ENCODE measurements at places on chromosomes 3 and 15.

DNA sequence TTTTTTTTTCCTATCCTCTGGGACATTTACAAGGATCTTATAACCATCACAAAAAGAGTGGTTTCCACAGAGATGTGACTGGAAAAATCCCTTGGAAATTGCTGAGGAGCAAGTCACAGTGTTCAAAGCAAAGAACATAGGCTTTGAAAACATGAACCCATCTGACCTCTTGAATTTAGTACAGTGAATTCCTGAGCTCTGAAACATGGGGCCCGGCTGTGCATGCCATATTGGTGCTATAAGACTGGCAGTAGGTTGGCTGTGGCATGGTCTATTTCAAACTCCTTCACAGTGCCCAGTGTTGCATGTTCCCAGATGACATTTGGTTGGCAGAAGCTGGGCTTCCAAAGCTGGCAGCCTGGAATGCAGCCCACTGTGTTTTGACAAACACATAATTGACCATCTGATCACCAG is 202.2 kb downstream of the TIGIT start:
- DNase-seq: no peak

GRCh38 chr3:125057186-125057850 is 1.5 kb upstream of the HEG1 start:
- DNase-seq: no peak

GRCh38 chr3:171001957-171002694 is 24.4 kb downstream of the SLC2A2 start:
- DNase-seq: no peak

DNA sequence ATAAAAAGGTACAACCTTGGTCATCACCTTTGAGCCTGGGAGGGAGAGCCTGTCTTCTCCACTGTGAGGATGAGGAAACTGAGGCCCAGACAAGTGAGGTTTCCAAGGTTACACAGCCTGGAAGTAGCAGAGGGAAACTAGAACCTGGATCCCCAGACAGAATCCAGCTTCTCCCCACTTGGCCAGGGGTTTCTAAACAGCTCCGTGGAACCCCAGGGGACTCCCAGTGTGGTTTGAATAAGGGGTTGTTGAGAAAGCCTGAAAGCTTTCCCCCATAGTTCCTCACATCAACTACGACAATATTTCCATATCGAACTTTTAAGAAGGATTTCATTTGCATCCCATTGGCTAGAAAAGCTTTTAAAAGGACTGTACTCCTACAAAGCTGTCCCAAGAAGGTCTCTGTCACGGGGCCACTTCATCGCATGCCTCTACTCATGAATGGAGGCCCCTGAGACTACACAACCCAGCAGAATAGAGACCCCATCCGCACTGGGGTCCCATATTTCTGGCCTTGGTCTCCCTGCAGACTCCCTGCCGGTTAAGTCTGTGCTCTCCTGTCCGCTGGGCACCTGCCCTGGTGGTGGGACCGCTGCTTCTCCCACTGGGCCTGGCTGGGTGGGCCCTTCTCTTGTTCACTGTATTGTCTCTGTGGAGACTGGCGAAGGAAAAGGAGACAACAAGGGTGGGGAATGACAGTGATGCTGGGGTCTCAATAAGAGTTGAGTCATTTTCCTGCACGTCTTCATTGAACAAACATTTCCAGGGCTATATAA is 178.5 kb downstream of the SMAD6 start:
- DNase-seq: no peak

DNA sequence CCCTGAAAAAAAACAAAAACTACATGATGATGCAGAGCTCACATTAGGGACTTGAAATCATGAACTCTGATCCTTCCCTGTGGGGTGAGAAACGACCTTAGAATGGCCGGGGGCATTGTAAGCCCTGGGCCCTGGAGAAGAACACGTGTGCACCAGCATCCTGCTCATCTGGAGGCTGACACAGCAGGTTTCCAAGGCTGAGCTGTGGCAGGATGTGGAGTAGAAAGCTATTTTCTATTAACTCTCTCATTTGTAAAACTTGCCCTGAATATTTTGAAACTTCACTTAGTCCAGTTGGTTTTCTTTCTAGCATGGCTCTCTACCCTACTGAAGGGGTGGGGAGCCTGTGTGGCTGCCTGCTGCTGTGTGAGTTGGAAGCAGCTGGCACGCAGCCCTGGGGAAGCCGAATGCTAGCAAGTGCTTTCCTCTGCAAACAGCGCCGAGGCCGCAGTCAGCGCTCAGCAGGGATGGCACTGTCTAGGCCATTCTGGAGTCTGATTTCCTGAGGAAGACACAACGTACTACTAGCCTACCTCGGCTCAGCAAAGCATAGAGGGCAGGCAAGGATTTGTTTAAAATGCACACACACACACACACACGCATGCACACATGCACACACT is 58.0 kb downstream of the GABRG3 start:
- no peak for DNase-seq

- no peak for DNase-seq
Observed at GRCh38 chr3:176375519-176375918, 821.8 kb downstream of the TBL1XR1 start.

DNA sequence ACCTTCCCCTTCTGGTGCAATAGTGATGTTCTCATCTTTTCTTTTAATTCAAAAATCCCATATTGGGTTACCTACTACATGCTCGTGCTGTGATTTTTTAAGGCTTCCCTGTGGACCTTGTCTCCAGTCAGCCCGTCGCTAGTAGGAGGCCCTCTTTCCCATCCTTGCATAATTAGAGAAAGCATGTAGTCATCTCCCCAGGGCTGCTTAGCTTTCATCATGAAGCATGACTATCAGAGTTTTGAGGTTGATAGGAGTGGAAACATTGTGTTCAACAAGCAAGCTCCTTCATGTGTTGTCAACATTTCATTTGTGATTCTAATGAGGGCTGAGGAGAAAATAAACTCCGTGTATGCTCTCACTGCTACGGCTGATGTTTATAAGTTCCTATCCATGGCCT is 8.7 kb upstream of the LRTM1 start:
- DNase-seq: no peak
